Stimulated activated CD4-positive, alpha-beta T cell treated with anti-CD3 and anti-CD28 coated beads, Interleukin-1b, Interleukin-23, amount 100 ng/mL, for 1 hour (primary cell): ENCODE measurements at places on chromosomes 11 and 22.

- no peak for DNase-seq
Observed at GRCh38 chr11:8593455-8593854, 573 bp downstream of the STK33 start.

DNA sequence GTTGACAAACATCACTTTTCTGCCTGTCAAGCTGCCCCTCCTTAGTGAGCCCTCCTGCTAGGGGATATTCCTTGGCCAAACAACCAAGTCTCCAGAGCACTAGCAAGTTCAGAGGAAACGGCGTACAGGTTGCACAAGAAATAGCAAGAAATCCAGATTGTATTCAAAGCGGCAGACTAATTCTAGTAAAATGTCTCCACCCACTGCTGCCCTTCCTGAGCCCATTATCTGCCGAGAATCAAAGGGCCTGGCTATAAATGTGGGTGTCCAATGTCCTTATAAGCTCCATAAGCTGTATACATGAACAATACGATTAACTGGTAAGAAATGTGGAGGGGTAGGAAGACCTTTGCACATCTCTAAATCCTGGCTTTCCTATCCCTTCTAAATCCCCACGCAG lies 44.0 kb upstream of the AKIP1 start:
- no peak for DNase-seq

GRCh38 chr11:103964390-103964789 lies 72.0 kb upstream of the DDI1 start:
- DNase-seq: no peak

DNA sequence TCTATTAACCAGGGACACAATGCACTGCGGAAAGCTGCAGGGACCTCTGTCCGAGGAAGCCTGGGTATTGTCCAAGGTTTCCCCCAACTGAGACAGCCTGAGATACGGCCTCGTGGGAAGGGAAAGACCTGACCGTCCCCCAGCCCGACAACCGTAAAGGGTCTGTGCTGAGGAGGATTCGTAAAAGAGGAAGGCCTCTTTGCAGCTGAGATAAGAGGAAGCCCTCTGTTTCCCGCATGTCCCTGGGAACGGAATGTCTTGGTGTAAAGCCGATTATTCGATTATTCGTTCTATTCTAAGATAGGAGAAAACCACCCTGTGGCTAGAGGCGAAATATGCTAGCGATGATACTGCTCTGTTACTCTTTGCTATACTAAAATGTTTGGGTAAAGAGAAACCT lies 5.2 kb downstream of the BET1L start:
- DNase-seq: no peak

DNA sequence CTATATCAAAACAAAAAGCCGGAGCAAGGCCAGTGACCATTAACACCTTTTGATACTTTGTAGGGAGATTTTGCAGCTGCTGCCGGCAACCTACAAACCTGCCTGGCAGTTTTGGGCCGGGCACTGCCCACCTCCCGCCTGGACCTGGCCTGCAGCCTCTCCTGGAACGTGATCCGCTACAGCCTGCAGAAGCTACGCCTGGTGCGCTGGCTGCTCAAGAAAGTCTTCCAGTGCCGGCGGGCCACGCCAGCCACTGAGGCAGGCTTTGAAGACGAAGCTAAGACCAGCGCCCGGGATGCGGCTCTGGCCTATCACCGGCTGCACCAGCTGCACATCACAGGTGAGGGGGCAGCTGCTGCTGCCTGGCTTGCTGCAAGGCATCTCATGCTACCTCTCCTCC lies 34.2 kb downstream of the SHISA8 start:
- no peak for DNase-seq

- DNase-seq: no peak
Observed at GRCh38 chr11:33706546-33706945, 5.9 kb upstream of the C11orf91 start.

GRCh38 chr22:33757041-33757801 lies 163.1 kb downstream of the LARGE1 start:
- no peak for DNase-seq

DNA sequence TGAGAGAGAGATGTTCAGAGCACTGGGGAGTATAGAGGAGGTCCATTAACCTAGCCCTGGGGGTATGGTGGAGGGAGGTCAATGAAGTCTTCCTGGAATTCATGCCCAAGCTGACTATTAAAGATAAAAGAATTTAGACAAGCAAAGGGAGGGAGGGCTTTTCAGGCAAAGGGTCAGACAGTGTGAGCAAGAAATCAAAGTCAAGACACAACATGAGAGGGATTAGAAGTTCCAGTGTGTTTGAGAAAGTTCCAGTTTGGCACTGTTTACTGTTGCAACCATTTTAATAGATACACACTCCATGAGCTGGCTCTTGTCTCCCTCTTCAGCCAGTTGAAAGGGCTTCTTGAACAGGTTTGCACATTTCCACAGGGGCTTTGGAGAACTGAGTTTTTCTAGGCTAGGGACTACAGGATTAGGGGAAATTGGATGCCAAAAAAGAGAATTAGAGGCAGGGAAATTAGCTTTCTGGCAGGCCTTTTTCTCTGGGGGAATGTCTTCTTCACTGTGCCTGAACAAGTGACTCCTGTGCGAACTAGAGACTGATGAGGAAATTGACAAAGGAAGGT lies 14.7 kb upstream of the NNMT start:
- DNase-seq: no peak

DNA sequence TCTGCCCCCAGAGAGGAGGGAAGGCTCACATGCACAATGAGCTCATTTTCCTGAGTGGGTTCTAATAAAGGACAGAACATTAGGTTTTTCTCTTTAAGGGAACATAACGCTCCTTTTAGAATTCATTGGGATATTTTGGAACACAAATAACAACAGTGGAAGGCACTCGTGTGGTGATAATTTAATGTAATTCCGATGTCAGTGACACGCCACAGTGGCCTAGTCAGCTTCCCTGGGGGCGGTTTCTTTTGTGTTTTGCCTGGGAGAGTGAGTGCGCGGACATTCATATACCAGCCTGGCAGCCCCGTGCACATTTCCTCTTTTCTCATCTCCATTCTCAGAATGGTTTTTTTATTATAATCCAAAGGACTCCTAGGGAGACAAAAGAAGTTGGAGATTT lies 41.1 kb downstream of the SEZ6L start:
- DNase-seq: no peak

- DNase-seq: no peak
Observed at GRCh38 chr11:93512949-93513667, 30.1 kb downstream of the SMCO4 start.

- DNase-seq: no peak
Observed at GRCh38 chr11:115214644-115215234, 289.5 kb downstream of the CADM1 start.

- DNase-seq: no peak
Observed at GRCh38 chr11:56714206-56714605, 15.3 kb downstream of the OR9G1 start.

- DNase-seq: no peak
Observed at GRCh38 chr11:85679576-85679975, 6.4 kb downstream of the CCDC89 start.

- DNase-seq: peak; percentile 62
Observed at GRCh38 chr11:128859563-128860441, 7.3 kb downstream of the KCNJ1 start.

- no peak for DNase-seq
Observed at GRCh38 chr11:103420593-103420992, 311.4 kb downstream of the DYNC2H1 start.

- no peak for DNase-seq
Observed at GRCh38 chr11:85685820-85686459, at the start of gene CCDC89. TSS of gene CCDC89 (minus strand) at chr11:85686195. CDS start at chr11:85686130, 65 bp downstream.

DNA sequence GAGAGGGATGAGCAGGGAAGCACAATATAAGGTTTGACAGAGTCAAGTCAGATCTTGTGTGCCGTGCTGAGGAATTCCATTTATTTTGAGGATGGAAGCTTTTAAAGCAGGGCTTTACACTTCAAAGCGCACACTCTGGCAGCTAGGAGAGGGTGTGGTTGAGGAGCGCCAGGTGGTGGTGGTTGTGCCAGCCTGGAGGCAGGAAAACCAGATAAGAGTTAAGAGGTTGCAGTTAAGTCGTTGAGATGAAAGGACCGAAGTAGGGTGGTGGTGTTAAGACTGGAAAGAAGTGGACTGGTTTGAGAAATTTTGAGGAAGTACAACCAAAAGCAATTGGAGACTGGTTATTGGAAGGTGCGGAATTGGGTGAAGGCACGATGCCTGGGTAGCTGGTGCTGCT lies 231.6 kb upstream of the TBCEL start:
- DNase-seq: no peak

DNA sequence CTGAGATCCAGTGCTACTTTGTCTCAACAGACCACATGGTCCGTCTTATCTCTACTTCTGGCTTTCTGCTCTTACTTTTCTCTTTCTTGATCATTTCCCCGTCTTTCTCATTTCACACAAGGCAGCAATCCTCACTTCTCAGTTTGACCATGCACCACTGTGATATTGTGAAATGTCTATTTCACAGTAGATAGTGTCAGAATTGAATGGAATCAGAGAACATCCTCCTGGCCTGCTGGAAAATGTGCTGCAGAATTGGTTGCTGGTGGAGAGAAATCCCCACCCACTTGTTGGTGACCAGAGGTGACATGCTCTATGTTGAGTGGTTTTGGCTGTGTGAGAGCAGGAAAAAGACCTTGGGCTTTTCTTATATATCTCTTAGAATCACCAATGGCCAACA lies 57.8 kb upstream of the RCN1 start:
- no peak for DNase-seq

- DNase-seq: no peak
Observed at GRCh38 chr11:124302347-124303125, 11.2 kb downstream of the OR8D1 start.

DNA sequence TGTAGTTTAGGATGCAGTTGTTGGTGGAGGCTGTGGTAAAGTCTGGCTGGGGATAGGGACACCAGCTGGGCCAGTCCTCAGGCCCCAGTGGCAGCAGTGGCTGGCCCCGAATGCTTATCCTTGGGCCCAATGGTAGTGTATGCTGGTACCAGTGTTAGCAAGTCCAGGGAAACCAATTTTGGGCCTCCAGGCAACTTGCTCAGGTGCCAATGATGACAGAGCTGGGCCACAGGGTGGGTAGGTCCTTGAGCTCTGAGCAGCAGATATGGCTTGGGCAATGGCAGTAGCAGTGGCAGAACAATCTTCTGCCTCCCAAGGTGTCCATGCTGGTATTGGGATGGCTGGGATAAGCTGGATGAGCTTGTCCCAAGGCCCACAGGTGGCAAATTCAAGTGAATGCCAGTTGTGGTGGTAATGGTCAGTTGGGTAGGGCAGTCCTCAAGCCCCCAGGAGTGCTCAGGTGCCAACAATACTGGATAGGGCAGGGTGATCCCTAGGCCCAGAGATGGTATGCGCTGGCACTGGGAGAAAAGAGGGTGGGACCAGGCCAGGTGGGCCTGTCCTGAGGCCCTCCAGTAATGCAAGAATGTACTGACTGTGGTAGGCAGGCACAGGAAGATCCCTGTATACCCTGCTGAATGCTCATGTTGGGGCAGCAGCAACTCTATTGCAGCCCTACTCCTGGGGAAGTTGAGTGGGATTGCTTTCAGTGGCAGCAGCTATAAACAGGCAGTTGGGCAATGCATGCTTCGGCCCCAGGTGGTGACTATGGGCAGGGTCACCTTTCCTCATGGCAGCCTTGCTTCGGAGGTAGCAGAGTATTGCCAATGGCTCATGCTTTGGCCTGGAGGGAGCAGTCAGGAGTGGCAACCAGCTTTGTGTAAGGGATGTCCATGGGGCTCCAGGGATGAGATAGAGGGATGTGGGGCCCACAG lies 54.7 kb downstream of the KCNQ1OT1 start:
- DNase-seq: no peak

DNA sequence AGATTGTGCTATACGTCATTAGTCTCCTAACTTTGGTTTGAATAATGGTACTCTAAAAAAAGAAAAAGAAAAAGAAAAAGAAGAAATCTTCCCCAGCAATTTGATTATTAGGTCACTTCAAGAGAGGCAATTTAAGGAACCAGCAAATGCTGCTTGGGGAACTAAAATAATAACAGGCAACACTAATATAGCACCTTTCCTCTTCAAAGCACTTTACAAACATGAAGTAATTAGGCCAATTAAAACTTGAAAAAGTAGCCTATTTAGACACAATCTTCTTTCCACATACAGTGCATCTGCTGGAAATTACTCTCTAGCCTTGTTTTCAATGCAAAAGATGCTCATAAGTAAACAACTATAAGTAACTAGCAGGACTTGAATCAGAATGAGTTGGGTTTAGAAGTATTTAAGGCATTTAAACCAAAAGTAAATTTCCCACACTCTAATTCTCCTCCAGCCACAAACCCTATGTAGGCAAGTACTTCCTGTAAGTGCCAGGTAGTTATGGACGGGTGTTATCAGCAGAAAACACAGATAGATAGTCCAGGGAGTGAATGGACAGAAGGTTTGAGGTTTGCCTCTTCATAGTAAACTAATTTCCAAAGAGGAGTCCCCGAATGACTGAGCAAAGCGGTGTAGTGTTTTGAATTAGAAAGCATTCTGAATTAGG lies 44.5 kb downstream of the LRRC4C start:
- no peak for DNase-seq

DNA sequence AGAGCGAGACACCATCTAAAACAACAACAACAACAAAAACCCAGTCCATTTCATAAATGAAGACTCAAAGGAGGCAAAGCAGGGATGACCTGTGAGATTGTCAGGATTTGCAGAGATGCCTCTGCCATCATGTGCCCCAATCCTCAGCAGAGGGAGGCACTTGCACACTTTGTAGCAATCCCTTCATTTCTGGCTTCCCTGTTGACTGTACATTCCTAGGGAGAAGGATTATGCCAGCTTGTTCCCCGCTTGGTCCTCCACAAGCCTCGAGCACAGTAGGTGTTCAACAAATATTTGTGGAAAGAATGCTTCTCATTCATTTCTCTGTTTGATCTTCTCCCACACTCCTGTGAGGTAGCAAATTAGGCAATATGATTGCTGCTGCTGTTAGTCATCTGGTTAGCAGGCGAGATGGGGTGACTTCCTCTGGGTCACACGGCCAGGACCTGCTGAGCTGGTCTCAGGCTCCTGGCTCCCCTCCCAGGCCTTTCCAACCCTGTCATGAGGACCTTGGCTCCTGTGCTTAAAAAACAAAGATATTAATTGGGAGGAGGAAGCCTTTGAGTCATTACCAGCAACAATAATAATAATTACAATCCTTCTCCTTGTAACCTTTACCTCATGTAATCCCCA lies 34.1 kb downstream of the LIF start:
- DNase-seq: no peak

DNA sequence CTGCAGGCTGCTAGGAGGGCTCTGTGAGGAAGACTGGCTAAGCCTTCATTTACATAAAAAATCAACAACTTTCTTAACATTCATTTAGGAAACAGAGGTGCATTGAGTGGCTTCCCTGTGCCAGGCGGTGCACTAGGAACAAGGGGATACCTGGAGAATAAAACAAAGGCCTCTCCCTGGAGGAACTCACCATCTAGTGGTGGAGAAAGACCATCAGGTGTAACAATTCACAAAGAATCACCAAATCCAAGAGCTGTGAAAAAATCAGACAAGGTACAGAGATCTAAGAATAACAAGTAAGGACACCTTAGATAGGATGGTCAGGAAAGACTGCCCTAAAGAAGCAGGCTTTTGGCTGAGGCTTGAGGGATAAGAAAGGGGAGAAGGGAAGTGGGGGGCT lies 40.3 kb downstream of the CSNK2A3 start:
- no peak for DNase-seq

- DNase-seq: no peak
Observed at GRCh38 chr22:37320726-37321677, 38.7 kb downstream of the CYTH4 start.

- no peak for DNase-seq
Observed at GRCh38 chr11:100932474-100933100, 197.0 kb downstream of the PGR start.

- no peak for DNase-seq
Observed at GRCh38 chr22:27952091-27952490, 33.0 kb upstream of the PITPNB start.

GRCh38 chr22:20153945-20154344 lies 3.1 kb upstream of the CCDC188 start:
- DNase-seq: no peak
